GM04503 (cell line): ENCODE measurements at places on chromosomes 7 and 10.

GRCh38 chr7:50505553-50506210, 55.5 kb upstream of the FIGNL1 start:
- no peak for DNase-seq

GRCh38 chr10:108348215-108348614, 1183.7 kb upstream of the SORCS1 start:
- DNase-seq = no peak

DNA sequence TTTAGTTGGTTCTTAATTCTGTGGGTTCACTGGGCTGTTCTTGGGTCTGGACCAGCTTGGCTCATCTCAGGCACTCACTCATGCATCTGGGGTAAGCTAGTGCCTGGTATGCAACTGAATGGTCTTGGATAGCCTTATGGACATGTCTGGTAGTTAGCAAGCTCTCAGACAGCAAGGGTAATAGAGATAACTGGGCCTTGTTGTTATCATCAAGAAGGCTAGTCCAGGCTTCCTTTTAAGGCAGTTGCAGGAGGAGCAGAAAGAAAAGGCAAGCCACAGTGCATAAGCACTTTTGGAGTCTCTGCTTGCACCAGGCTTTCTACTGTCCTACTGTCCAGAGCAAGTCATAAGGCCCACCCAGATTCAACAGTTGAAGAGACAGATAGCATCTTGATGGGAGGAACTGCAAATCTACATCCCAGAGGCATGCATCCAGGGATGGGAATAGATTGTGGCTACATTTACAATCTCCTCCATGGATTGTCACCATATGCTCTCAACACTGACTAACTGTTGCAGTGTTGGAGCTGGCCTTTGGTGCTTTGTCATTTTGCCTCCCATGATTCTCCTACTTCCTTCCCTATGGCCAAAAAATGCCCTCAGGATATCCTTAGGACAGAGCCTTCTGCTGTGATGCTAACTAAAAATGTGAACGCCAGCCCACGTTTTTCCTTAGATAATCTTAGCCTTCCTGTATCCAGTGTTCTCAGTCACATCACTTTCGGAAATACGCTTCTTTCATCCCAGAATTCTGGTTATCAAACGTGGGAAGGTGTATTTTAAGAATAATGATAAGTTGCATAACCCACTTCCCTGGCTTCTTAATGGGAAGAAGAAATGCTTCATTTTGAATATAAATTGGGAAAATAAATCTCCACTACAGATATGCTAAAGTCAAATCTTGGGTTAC, 3.6 kb downstream of the GIMAP4 start:
- DNase-seq = no peak

DNA sequence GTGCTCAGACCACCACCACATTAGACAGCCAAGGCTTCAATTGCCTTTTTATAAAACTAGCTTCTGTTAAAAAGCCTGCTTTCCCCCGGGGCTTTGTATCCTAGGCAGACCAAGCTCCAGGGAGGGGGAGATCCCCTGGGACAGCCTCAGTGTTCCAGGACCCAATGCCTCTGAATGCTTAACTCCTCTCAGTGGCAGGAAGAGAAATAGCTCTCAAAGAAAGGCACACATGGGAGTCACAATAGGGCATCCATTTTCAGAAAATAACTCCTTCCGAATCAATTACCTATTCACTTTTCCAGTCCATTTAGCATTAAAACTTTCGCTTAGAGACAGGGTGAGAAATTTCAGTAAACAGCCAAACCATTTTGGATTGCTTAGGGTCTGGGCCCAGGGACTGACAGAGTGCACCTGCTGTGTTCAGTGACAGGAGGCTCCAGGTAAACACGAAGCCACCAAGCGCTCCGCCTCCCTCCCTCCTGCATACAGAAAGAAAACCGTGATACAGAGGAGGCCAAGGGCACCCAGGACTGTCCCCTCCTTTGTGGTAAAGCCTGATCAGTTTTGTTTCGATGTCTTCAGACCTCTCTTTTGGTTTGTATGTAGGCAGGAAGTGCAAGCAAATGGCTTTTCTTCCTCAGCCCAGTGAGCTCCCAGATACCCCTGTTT, 599.7 kb downstream of the KCNMA1 start:
- DNase-seq = no peak

DNA sequence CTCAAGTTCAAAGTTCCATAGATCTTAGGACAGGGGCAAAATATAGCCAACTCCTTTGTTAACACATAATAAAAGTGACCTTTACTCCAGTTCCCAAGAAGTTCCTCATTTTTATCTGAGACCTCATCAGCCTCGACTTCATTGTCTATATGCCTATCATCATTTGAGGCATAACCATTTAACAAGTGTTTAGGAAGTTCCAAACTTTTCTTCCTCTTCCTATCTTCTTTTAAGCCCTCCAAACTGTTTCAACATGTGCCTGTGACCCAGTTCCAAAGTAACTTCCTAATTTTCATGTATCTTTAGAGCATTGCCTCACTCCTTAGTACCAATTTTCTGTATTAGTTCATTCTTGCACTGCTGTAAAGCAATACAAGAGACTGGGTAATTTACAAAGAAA, 569.1 kb downstream of the ANKRD7 start:
- DNase-seq = no peak

- DNase-seq = no peak
These were observed 2.4 kb upstream of the ST7 start for GRCh38 chr7:116950889-116951351.

DNA sequence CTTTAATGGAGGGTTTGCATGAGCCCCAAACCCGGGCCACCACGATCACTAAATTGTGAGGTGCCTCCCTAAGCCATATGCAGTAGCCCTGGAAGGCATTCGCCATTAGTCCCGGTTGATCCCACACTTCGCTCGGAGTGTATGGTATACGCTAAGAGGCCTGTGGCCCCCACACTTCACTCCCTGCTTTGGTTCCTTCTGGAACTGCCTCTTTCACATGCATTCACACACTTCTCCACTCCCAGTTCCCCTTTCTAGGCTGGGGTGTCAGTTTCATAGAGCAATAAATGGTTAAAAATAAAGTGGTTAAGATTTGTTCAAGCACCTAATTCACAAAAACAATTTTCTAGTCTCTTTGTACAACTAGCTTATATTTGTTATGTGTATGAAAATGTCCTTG, 212.1 kb upstream of the KCND2 start:
- no peak for DNase-seq

- DNase-seq = no peak
These were observed 12.2 kb downstream of the BLNK start for GRCh38 chr10:96259150-96259549.
